ENCODE measurements at places on chromosomes 6 and 20. TPM values are rescaled to one million over a fixed set of nuclear protein-coding genes. Genes with fewer than 3 reads are reported as not detected.

GRCh38 chr20:23225407-23226060 is 125.1 kb upstream of the NXT1 start:
- peak; percentile 76 for DNase-seq

Gene GRM1
- total RNA-seq = 0.17 TPM

Gene MAS1
- not detected for total RNA-seq

Gene RAB22A
- total RNA-seq = 13.7 TPM

DNA sequence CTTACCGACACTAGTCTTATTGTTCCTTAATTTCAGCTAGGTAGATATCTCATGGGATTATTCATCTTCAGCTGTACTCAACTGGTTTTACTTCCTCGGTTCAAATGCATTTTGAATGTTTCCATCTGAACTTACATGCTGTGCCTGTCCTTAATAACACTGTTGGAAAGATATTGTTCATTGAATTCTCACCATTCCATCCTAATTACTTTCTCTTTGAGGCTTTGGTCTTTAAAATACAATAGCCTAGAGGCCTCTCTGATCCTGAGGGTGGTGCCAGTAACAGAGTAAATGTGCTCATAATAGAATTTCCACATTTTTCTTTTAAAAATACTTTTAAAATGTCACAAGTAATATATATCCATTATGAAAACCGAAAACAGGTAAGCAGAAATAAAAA is 54.0 kb downstream of the IL20RA start:
- DNase-seq = no peak

- DNase-seq = peak; percentile 92
Measured at GRCh38 chr6:139568956-139569538, 194.6 kb upstream of the CITED2 start.

GRCh38 chr6:109053336-109053735 is 41.3 kb downstream of the SESN1 start:
- DNase-seq = no peak

Gene SMOC2
- under 0.01 TPM for total RNA-seq

Gene SPATA25
- 3.6 TPM for total RNA-seq

Gene RGS19
- total RNA-seq = 11.6 TPM

DNA sequence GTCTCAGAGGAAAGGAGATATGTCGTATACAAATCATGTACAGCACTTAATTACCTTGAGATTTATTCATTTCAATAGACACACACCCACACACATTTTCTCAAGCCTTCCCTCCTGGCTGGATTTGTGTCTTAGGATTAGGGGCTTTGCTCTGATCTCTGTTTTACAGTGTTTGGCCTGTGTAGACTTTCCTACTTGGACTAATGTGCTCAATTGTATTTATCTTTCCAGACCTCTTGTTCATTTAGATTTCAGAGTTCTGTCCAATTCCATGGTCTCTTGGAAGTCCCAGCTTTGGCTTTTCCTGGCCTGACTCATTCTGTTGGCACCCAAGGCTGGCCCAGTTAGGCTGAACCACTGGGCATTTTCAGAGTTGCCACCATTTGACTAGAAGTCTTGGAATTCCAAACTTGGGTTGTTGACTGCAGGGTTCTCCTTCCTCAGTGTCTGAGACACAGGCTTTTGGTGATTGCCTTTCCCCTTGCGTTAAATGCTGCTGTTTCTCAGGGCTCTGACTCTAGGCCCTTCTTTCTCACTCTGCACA is 8.9 kb upstream of the RFPL4B start:
- DNase-seq = no peak

Gene GPX5
- not detected for total RNA-seq
